ENCODE measurements at places on chromosomes 13 and 19.

DNA sequence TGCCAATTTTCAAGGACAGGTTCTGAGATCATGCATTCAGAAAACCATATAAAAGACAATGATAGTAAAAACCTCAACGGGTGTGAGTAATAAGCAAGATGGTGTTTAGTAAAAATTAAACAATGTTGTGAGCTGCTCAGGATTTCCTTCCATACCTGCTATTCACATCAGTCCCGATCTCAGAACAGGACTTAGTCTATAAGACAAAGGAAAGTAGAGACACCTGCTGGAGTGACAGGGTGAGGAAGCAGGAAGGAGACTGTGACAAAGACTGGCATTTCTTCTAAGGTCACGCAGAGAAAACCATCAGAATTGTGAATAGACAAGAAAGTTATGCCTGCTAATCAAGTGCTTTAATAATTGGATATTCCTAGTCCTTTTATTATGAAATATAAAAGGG, 648.0 kb downstream of the DACH1 start:
- DNase-seq = no peak

DNA sequence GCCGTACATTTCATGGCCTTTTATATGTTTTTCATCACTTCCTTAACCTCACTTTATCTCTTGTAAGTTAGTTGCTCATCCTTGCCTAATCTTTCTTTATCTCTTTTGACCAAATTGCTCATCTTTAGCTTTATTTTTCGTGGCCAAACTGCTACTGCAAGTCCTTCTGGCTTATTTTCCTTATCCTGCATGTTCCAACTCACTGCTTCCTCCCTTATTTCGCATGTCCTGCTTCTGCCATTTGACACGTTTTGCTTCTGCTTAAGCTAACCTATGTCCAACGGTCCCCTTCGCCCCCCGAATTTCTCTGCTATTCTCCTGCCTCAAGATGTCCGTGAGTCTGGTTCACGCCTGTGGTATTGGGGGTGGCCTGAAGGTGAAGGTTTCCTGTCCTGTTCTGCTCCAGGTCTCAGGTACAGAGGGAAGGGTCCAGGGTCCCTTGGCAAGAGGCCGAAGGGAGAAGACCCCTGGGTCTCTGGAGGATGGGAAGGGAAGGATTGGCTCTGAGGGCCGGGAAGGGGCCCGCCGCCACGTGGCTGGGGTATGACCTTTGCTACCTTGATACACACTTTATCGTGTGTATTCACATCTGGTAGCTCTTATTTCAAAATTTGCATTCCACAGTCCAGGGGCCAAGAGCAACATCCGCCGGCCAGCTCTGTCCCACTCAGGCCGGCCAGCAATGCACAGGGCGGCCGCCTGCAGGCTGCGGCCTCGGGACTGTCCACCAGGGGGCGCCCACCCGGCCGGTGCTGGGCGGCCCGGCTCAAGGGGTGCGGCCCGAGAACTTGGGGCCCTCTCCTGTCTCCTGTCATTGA, 2.9 kb upstream of the C19orf85 start:
- DNase-seq = peak; percentile 66

DNA sequence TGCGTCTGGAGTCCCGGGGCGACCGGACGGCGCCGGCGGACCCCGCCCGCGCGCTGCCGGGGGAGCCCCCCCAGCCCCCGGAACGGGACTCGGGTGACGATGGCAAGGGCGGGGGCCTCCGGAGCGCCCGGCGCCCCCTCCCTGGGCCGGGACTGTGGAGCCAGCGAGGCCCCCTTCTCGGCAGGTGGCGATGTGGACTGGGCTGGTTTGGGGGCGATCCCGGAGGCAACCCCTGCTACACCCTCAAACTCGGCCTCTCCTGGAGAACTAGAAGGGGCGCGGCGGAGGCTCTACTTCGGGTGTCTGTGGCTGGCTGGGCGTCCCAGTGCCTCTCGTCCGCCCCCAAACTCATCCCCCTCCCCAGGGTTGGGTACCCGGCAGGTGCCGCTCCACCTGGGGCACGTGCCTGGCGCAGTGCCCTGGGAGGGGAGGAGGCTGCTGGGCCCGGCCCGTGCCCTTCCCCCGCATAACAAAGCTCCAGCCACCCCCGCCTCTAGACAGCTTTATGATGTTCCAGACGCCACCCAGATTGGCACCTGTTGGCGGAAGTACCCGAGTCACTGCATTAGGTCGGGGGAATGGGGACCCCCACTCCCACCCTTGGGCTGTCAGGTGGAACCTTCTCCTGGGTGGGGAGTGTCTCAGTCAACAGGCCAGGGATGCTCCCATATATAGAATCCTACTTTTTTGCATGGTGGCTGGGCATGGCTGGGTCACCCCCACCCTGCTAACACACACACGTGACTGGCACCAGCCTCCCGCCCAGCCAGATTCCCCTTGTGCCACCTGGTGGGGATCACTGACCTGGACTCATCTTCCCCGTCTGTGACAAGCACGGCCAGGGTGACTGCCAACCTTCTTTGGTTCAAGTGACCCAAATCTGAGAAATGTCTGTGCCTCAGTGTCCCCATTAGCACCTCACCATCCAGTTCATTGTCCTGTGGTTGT, 722 bp downstream of the PKN1 start:
- DNase-seq = no peak

- no peak for DNase-seq
Measured at GRCh38 chr19:9645472-9645871, 24.4 kb upstream of the ZNF561 start.

DNA sequence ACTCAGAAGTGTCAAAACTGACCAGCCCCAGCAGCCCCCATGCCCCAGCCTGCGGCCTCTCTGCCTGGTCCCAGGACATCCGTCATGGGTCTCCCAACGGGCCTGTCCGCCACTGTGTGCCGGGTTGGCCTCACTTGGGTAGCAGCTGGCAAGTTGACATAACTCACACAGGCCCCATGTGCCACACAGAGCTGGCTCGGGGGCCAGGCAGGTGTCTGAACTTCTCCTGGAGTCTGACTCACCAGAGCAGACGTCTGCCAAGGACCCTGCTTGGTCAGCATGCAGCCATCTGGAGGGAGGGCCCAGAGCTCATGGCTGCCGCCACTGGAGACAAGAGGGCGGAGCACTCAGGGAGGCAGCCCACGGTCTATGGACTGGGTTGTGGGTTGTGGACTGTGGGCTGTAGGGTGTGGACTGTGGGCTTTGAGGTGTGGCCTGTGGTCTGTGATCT, 32.0 kb upstream of the TMEM255B start:
- DNase-seq = no peak

DNA sequence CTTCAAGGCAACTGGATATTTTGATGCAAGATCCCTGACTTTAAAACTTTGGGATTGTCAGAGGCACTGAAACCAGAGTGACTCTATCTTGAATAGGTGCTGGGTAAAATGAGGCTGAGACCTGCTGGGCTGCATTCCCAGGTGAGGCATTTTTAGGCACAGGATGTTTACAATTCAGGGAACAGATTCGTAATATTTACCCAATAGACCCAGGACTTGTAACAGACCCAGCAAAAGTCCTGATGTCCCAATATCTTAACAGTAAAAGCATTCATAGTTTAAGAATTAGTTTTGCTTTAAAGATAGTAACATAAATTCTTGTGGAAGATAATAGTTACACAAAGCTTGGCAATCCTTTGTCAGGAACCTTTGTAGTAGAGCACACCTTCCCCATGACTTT, 166.2 kb downstream of the FGF14 start:
- no peak for DNase-seq

DNA sequence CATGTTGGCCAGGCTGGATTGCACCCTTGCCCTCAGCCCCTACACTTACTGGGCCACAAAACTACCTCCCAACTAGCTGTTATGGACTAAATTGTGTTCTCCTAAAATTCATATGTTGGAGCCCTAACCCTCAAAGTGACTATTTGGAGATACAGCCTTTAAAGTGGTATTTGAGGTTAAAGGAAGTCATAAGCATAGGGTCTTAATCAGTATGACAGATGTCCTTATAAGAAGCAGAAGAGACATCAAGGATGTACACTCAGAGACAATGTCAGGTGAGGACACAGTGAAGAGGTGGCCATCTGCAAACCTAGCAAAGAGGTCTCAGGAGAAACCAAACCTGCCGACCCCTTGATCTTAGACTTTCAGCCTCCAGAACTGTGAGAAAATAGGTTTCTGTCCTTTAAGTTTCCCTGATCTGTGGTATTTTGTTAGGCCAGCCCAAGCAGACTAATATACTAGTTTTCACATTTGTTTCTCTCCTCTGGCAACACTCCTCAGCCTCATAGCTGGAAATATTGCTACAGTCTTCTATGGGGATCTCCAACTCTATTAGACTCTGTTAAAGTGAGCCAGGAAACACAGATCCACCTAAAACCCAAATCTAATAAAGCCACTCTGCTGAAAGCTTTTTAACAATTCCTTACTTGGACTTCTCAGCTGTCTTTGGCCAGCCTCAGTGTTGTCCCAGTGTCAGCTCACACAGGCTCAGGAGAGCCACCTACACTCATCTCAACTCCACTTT, 256.5 kb downstream of the TBC1D4 start:
- DNase-seq = no peak

GRCh38 chr19:1396768-1397679, 4.3 kb downstream of the GAMT start:
- no peak for DNase-seq

DNA sequence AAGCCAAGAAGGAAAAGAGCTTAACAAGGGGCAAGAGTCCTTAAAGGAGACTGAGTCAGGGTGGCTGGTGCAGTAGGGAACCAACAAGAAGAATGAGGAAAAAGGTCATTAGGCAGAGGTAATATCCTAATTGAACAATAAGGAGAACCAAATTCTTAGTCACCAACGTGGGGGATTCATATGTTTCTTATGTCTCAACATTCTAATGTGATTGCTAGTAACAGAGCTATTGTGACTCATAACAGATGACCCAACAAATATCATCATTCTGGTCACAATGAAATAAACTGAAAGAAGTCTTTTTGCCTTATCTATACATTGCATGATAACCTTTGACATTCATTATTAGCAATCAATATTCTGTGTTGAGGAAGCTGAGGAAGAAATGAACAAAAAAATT, 101.6 kb downstream of the RAP2A start:
- DNase-seq = no peak

GRCh38 chr13:112756967-112757758, 67.3 kb downstream of the ATP11A start:
- no peak for DNase-seq

GRCh38 chr13:21684576-21684975, 13.7 kb downstream of the FGF9 start:
- DNase-seq = no peak

Measured in CD8-positive, alpha-beta T cell (primary cell).